Astrocyte (in vitro differentiated cells and primary cell): ENCODE measurements at places on chromosomes 3 and 15. TPM values are rescaled to one million over a fixed set of nuclear protein-coding genes. Genes with fewer than 3 reads are reported as not detected.

Gene PRSS50
- not detected in 2 replicates for total RNA-seq

Gene IQCF5
- total RNA-seq: not detected in 2 replicates

Gene TLR9
- 0.25 and 0.36 TPM in 2 replicates for total RNA-seq

Gene SEMA3G
- 0.09 and 0.26 TPM in 2 replicates for total RNA-seq

Gene OR5K2
- not detected in 2 replicates for total RNA-seq

Gene ARNT2
- total RNA-seq: 2.7 and 3.5 TPM in 2 replicates

Gene SLC9C1
- total RNA-seq: not detected in 2 replicates

Gene ABCF3
- 61.1 and 70.9 TPM in 2 replicates for total RNA-seq

Gene CFAP20DC
- 0.57 and 0.89 TPM in 2 replicates for total RNA-seq

Gene RHOV
- 0.43 and 0.61 TPM in 2 replicates for total RNA-seq
